Hepatic stellate cell (primary cell): ENCODE measurements at places on chromosomes 3 and 15.

GRCh38 chr15:92788196-92788595 is 111.9 kb upstream of the CHD2 start:
- DNase-seq, result no peak

DNA sequence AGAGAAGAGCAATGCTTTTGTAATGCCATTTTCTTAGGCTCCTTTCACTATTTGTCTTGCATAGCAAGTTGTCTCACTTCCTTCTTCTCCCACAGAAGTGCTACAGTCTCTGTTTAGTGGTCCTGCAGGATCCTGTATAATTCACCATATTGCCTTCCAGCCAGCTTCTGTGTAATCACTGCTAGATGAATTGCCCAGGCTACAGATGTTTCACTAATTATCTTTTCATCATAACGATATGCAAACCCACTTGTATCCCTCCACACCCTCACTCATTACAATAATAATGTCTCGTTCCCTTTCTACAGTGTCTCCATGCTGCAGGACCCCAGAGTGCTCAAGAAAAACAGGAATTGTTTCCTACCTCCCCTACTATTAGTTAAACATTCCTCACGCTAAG is 402.9 kb downstream of the TBL1XR1 start:
- no peak for DNase-seq

DNA sequence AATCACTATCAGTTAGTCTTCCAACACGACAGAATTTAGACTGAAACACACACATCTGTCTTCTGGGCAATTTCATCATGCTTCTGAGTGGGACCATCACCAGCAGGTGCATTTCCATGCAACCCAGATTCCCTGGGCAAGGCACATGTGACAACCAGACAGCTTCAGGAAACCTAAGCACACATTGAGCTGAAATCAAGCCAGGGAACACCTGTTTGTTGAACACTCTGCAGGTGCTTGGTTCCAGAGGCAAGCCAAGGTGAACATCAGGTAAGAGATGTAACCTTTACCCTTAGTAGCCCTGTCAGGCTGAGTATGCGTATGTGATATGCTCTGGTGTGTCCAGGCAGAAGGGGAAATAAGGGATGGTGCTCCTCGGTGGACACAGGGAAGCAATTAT is 3.3 kb upstream of the PSMD2 start:
- DNase-seq, result no peak

- no peak for DNase-seq
These were observed 32.7 kb downstream of the CADM2 start for GRCh38 chr3:84991422-84991900.

- no peak for DNase-seq
These were observed 377.8 kb upstream of the SUCLG2 start for GRCh38 chr3:68032209-68032608.

DNA sequence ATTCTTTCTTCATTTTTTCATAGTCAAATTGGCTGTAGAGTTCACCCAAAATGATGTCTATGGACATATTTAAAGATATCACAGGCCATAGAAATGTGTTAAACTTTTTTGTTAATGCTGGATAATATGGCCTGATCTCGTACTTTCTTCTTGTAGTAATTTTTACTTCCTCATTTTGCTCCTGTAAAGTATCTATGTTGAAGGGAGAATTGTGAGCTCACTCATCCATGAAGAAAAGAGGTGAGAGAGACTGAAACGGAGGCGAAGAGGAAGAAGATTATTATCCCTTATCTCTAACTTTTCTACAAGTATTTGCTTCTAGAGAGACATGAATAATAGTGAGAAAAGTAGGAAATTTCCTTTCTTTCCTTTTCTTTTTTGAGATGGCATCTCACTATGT is 613.8 kb upstream of the TBL1XR1 start:
- DNase-seq, result no peak

- peak; percentile 36 for DNase-seq
These were observed 777 bp upstream of the EIF4A2 start for GRCh38 chr3:186782542-186783057.

DNA sequence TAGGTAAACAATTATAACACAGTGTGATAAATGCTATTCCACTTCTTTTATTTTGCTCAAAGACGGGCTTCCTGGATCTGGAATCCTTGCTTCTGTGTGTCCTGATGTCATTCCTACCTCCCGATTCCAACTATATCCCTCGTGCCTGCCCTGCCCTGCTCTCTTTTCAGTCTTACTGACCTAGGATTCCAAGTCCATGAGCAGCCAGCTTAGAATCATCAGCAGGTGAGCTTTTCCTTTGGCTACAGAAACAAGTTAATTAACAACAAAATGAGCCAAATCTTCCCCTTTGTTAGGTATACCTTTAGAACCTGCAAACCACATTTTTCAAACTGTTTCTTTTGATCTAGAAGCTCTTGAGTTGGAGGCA is 21.9 kb upstream of the KPNA1 start:
- no peak for DNase-seq

DNA sequence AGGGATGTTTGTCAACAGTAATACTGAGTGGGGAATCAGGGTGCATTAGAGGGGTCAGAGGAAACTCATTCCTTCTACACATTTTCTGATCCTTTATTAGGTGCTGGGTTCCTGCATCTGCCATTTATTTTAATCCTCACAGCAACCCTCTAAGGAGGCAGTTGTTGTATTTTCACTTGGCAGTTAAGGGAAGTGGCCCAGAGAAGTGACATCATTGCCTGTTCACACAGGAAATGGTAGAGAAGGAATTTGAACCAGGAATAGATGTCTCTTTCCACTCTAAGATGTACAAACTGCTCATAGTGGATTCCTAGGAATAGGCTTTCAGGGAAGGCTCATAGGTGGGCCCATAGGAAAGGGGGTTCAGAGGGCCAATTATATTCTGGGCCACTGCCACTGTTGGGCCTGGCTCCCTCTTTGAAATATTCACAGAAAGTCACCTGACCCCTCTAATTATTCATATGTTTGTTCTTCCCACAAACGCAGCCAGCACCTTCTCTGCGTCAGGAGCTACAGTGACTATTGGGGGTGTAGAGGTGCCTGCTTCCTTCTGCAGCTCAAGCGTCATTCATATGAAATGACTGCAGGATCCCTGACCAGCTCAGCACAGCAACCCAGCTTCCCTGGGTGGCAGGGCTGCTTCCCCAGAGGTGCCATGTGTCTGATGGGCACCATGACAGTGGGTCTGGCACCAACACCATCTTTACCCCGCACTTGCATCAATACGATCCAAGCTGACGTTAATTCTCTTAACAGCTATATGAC is 163.9 kb upstream of the SMAD3 start:
- no peak for DNase-seq

- peak; percentile 29 for DNase-seq
These were observed 62.1 kb downstream of the SLC49A4 start for GRCh38 chr3:122857019-122857418.

- no peak for DNase-seq
These were observed 187.5 kb downstream of the KLHL25 start for GRCh38 chr15:85607141-85607806.

GRCh38 chr3:153003862-153004261 is 158.2 kb upstream of the RAP2B start:
- DNase-seq, result no peak

GRCh38 chr3:197495999-197496745 is 59.6 kb downstream of the BDH1 start:
- DNase-seq, result no peak

DNA sequence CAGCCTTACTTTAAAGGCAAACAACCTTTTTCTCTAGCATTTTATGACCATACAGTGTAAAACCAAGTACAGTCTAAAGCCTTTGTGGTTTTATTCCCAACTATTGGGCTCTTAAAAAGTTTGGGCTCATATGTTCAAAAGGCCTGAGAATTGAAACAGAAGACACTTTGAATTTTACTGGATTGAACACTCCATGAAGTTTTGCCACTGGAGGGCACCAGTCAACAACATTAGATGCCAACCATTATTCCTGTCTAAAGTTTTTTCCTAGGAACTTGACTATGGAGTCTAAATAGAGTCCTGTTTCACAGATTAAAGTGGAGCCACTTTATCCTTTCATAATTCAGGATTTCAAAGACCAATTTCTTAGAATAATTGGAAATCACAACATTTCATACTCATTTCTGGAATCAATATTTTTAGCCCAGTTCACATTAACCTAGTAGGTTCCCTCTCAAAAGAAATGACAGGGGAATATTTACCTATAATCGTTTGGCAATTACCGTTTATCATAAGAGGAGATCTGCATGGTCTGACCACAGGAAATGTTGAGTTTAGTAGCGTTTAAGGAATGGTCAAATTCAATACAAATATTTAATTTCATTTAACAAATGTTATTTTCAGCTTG is 244.1 kb upstream of the PDZRN3 start:
- DNase-seq, result peak; percentile 19
